Central memory CD8-positive, alpha-beta T cell (primary cell): ENCODE measurements at places on chromosomes 5 and 9.

DNA sequence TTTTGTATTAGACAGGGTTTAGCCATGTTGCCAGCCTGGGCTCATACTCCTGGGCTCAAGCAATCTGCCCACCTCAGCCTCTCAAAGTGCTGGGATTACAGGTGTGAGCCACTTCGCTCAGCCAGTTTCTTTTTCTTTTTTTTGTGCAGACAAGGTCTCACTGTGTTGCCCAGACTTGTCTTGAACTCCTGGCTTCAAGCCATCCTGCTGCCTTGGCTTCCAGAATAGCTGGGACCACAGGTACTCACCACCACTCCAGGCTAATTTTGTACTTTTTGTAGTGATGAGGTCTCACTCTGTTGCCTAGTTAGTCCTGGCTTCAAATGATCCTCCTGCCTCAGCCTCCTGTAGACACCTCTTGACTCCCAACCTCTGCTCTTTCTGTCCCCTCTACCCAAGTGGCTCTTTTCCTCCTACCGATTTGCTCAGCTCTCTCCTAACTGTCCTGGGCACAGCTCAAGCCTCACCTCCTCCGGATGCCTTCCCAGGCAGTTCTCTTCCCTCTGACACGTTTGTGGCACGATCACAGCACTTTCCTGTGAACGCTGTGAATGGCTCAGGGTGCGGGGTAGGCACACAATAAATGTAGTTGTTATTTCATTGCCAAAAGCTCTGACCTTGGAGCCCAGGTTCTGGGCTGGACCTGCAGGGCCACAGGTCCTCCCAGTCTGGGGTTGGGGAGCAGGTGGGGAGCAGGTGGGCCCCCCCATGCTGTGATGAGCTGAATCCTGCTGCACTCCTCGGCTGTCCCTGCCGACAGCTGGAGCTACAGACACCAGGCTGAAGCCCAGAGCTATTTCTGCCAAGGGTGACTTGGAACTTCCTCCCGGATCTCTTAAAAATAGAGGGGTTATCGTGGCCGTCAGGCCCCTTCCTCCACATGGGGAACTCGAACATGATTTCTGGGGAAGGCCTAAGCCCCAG lies 23.9 kb downstream of the GFI1B start:
- DNase-seq: no peak

- no peak for DNase-seq
Observed at GRCh38 chr9:100448266-100448665, 21.3 kb downstream of the MSANTD3 start.

DNA sequence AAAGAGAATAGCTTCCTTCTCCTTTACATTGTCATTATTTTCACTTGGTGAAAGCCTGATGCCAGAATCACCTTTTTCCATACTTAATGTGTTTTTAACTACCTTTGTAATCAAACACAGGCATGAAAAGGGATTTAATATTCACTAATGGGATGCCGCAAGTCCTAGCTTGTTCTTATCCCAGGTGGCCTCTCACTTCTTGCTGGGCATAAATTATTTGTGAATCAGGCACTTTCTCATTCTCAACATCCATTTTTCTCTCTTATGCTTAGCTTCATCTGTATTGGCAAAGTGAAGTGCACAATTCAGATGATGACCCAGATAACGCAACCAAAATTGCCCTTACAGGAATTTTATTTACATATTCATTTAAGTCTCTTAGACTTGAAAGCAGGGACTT lies 10.9 kb downstream of the ACTL7B start:
- no peak for DNase-seq

- DNase-seq: no peak
Observed at GRCh38 chr9:71446106-71446472, 322.2 kb downstream of the CEMIP2 start.

DNA sequence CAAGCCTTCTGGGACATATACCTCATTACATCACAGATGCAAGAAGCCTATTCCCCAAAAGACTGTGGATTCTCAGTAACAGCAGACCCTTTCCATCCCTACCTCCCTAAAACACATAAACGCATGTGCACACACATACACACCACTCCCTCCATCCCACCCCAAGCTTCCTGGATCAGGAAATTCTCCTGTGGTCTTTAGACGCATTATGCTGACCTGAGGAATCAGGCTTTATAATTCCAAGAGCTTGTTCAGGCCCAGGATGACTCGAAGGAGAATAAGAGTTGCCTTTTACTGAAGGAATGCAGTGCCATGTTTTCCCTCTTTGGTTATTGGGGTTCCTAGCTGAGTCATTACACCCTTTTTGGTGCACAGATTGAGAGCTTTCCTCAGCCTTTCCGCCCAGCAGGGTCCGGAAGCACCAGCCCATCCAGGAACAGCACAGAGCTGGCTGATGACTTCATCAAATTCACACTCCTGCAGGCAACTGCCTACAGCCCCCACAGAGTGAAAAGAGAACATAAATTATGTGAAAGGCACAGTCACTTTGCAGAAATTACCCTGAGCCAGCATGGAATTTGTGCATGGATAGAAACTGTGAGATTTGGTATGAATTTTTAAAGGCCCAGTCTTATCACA lies 385.0 kb upstream of the TRPC7 start:
- DNase-seq: no peak
